ENCODE measurements at places on chromosomes 12 and 14.

- no peak overlapping the region for H3K4me3 ChIP-seq
- no peak for DNase-seq
- H3K27ac ChIP-seq, result no peak overlapping the region
- H3K4me1 ChIP-seq, result peaks cover 5% of the 10 kb centered on the region
These were observed 68.3 kb upstream of the AMN start for GRCh38 chr14:102854091-102854703.

DNA sequence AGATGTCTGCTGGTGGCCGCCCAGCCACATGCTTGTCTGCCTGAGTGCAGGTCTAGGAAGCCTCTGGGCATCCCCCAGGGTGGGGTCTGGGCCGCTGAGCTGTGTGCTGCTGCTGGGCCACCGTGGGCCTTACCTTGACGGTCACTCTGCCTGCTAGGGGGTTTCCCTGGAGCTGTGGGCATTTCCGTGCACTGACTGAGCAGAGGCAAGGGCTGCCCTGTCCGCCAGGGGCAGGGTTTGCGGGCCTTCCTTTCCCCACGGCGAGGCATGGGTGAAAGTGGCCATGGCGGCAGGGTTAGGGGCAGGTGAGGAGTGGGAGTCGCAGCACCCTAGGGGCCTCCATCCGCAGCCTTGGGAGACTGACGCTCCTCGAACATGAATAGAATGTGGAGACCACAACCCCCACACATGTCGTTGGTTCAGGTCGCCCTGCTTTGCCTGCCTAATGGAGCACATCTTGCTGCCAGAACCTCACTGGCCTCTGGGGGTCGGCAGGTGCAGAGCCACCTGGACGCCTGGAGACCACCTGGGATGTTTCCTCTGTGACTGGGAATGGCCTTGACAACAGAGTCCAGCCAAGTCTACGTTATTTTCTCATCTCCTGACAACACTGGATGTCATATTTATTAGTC, 2.5 kb downstream of the ZBTB42 start:
- no peak overlapping the region for H3K4me3 ChIP-seq
- H3K27me3 ChIP-seq, result no peaks in the 10 kb centered on the region
- H3K36me3 ChIP-seq, result no peaks in the 10 kb centered on the region
- H3K4me1 ChIP-seq, result peaks cover 24% of the 10 kb centered on the region
- H3K27ac ChIP-seq, result no peak overlapping the region
- DNase-seq, result no peak

- no peak overlapping the region for H3K27ac ChIP-seq
- DNase-seq, result no peak
- H3K4me1 ChIP-seq, result no peaks in the 10 kb centered on the region
- no peak overlapping the region for H3K4me3 ChIP-seq
- H3K27me3 ChIP-seq, result no peaks in the 10 kb centered on the region
These were observed 508.1 kb downstream of the DIO2 start for GRCh38 chr14:79703209-79703608.

DNA sequence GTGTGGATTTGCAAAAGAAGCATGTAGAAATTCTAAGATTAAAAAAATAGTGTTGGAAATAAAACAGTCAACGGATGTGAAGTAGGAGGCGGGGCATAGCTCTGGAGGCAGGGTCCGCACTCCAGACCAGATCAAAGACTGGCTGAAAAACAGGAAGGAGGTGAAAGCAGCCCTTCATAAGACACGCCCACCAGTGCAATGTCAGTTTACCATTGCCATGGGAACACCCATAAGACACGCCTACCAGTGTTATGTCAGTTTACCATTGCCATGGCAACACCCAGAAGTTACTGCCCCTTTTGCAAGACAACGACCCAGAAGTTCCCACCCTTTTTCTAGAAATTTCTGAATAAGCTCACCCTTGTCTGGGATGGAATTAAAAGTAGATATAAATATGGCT, 87.1 kb downstream of the FZD10 start:
- H3K27ac ChIP-seq, result no peak overlapping the region
- no peak for DNase-seq
- no peaks in the 10 kb centered on the region for H3K27me3 ChIP-seq
- H3K36me3 ChIP-seq, result no peaks in the 10 kb centered on the region

DNA sequence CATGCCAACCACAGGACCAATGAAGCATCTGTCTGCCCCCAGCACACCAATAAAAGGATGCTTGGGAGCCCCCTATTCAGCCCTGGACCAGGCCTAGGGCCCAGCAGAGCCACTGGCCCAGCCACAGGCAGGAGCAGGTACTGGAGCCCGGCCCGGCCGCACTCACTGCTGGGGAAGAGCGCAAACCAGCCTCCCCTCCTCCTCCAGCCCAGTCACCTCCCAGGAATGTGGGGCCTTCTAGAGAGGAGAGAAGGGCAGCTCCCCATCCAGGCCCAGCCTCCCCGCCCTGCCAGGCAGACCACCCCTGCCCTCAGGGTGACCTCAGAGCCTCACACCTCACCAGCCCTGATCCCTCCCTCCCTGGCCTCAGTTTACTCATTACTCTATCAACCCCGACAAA, 56.2 kb downstream of the CCNK start:
- H3K27ac ChIP-seq, result no peak overlapping the region
- H3K4me1 ChIP-seq, result no peaks in the 10 kb centered on the region
- no peaks in the 10 kb centered on the region for H3K36me3 ChIP-seq
- no peaks in the 10 kb centered on the region for H3K27me3 ChIP-seq
- DNase-seq, result no peak
